ENCODE measurements at places on chromosomes 7 and 10.
A peak's percentile ranks its signal among the peaks of the same experiment; 100 is the strongest.

GRCh38 chr10:72250666-72251065, 23.1 kb upstream of the DDIT4 start:
- no peak for DNase-seq

GRCh38 chr10:116210588-116211346, 62.2 kb downstream of the GFRA1 start:
- no peak for DNase-seq

- no peak for DNase-seq
Observed at GRCh38 chr10:3008518-3009195, 58.7 kb upstream of the PFKP start.

GRCh38 chr10:34637418-34637911, 177.6 kb downstream of the PARD3 start:
- DNase-seq = no peak

DNA sequence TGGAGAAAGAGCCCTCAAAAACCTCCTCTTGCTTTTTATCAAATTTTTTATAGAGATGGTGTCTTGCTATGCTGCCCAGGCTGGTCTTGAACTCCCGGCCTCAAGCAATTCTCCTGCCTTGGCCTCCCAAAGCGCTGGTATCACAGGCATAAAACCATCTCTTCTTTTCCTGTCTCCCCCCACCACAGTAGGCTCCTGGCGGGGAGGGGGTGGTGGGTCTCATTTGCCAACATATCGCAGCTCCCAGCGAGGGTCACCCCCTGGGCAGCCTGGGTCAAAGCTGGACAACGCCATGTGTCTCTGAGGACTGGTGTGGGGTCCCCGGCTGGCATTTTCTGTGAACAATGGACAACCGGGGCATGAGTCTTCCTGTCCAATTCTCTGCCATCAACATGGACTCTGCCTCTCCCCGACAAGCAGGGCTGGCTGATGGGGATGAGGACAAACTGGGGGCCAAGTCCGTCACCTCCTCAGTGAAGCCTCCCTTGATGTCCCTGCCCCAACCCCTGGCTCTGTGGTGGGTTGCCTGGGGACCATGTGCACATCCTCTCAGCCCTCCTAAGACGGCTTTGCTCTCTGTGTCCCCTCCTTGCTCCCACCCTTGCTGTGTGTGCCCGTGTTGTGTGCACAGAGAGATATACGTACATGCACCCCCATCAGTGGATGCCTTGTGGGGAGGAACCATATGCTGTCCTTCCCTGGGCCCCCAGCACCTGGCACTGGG, 86.4 kb upstream of the GNA12 start:
- DNase-seq = peak; percentile 43

GRCh38 chr7:141057788-141058187, 16.1 kb upstream of the TMEM178B start:
- no peak for DNase-seq

DNA sequence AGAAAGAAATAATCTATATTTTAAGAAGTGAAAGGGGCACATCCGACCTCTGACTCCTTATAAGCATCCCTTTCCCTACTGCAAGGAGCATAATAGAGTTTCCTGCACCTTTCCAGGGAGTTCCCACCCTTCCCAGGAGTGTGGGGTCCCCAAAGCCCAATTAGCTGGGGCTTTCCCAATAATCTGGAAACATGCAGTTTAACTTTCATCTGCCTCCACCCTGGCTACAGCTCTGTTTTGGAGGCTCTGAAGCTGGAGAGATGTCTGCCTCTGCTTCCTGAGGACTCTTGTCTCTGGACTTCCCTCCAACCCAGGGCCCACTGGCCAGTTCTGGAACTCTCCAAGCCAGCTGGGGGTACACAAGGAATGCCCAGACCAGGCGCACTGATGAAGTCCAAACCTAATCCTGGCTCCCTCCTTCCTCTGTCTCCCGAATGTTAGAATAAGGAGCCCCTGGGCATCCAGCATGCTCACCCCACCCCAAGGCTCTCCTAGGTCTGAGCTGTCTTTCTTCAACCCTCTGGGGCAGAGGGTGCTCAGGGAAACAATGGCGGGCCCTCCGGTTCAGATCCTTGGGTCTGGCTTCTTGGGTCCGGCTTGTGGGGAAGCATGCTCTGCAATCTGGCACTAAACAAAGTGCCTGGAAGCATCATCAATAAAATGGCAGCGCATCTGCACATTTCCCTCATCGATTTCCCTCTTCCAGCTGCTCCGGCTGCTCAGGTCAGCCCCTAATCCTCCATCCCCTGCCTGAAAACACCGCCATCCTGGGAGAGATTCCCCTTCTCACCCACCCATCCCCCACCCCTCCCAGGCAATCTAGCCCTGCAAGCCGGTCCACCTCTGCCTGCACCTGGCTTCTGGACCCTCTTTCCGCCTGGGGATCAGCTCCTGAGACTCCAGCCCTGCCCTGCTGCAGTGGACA, 13.3 kb downstream of the HOXA4 start:
- DNase-seq = no peak

- DNase-seq = no peak
Observed at GRCh38 chr7:101783381-101784181, 33.8 kb upstream of the CUX1 start.

- DNase-seq = no peak
Observed at GRCh38 chr10:93199191-93199751, 125.6 kb downstream of the CYP26A1 start.

GRCh38 chr7:10239695-10240345, 733.9 kb upstream of the PHF14 start:
- DNase-seq = no peak

- no peak for DNase-seq
Observed at GRCh38 chr10:126903656-126904360, 1.4 kb upstream of the DOCK1 start.

DNA sequence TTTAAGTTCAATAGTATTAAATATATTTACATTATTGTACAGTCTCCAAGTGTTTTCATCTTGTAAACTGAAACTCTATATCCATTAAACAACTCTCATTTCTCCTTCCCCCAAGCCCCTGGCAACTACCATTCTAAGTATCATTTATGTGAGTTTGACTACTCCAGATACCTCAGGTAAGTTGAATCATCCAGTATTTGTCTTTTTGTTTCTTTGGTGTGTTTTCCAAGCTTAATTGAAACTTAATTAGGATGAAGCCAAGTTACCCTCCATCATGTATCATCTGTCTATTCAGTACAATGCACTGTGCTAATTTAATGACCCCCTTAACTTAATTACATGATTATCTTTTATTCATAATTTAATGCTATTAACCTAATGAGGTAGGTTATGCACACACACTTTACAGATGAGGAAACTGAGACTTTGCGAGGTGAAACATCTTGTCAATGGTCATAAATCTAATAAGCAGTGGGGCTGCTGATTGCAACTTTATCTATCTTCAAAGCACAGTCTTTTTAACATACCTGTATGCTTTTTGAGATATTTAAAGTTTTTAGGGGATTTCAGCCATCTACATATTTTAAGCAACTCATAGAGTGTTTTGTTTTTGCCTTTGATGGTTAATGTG, 663 bp downstream of the MACC1 start:
- no peak for DNase-seq

- no peak for DNase-seq
Observed at GRCh38 chr10:33441561-33441960, 107.1 kb upstream of the NRP1 start.

GRCh38 chr10:103849880-103850571, 5.3 kb downstream of the SH3PXD2A start:
- DNase-seq = no peak

- no peak for DNase-seq
Observed at GRCh38 chr10:119357412-119358151, 150.2 kb downstream of the GRK5 start.

GRCh38 chr7:128920913-128921582, 10.5 kb upstream of the KCP start:
- peak; percentile 59 for DNase-seq

Measured in RWPE2 (cell line).